Activated CD4-positive, alpha-beta T cell treated with anti-CD3 and anti-CD28 coated beads, Interleukin-2, amount 50 U/mL, for 4 hours (primary cell): ENCODE measurements at places on chromosomes 1 and 21.

- no peak for DNase-seq
Observed at GRCh38 chr1:115655306-115655663, 13.5 kb downstream of the VANGL1 start.

DNA sequence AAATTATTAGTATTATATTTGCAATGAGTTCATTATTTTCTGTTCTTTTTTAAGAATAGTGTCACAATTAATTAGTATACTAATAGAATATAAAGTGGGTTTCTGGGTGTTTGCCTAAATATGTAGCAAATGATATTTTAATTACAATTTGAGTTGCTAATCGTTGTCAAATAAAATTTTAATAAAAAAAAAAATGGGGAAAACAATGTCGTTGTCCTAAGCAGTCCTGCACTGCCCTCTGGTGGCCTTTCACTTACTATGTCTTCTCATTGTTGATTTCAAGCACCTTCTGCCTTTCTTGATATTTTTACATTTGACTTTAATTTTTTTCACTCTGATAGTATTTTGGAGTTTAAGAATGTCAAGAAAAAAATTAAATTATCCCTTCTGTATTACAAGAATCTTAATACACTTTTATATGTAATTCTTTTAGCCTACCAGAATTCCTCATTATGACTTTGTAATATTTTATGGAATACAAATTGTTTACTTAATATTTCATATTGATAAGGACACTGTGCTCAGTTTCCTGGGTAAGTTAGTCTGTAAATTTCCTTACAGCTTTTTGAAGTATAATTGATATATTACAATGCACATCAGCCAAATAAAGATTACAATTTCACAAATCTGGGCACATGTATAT, 104.5 kb upstream of the FMN2 start:
- DNase-seq = no peak

DNA sequence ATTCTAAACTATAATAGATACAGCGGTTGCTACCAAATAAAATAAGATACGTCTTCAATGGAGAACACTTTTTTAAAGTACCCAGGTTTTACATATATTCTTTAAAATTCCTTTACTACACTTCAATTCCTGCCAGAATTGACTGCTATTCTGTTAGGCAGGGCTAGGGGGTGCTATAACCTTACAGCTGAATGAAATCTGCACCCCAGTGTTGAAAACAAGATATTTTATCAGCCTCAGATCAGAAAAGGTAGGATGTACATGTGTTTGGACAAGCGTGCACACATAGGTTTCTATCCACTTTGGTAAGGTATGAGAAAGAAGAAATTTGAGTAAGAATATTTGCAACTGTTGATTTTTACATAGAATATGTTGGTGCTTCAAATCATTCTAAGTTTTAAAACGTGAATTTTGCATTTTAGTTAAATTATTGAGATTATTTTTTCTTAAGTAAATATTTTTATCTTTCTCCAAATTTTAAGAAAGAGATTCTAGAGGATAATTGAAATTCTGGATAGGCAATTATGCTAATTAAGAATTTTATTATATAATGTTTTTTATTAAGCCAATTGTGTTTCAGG, 490.8 kb upstream of the ADGRL4 start:
- DNase-seq = no peak

DNA sequence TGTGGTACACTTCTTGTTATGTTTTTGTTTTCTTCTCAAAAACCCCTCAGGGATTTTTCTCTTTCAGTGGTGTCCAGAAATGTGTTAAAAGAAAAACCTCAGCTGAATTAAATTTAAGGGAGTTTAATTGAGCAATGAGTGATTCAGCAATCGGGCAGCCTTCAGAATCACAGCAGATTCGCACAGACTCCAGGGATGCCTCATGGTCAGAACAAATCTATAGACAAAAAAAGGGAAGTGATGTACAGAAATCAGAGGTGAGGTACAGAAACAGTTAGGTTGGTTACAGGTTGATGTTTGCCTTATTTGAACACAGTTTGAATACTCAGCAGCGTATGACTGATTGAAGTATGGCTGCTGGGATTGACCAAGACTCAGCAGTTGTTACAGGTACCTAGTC, 86.2 kb downstream of the TLR5 start:
- DNase-seq = no peak

GRCh38 chr1:165898837-165899236, 71.4 kb downstream of the UCK2 start:
- DNase-seq = no peak

GRCh38 chr1:171397851-171398469, 84.0 kb downstream of the FMO4 start:
- no peak for DNase-seq

DNA sequence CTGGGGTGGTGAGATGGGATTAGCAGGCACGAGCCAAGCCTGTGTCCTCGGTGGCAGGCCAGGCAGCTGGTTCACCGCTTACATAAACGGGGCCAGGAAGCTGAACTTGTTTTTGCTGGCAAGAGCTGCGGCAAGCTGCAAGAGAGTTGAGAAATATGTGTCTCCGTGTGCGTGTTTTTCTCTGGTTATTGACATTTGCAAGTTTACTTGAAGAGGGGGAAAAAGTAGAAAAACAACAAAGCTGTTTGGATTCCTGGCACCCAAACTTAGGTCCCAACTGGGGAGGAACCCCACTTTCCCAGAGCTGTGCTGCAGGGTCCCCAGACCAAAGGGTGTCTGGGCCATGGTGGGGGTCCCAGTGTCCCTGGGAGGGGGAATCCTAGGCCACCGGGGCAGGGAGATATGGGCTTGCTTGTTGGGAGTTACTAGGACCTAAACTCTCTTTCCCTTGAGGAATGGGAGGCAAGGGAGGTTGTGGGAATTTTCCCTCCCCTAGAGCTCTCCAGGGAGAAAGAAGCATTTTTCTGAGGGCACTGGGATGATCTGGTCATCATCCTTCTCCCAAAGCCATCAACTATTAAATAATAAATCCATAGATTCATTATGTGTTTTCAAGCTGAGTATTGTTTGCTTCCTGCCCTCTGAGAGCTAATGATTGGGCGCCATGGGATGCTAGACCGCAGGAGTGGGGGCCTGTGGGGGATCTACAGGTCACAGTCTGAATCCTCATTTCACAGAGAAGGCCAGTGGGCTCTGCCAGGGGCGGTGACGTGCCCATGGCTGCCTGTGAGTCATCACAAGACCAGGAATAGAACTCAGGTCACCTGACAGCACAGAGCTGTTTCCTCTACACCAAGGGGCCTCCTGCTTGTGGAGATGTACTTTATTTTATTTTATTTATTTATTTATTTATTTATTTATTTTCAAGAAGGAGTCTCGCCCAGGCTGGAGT, 14.8 kb downstream of the IL6R start:
- peak; percentile 51 for DNase-seq

DNA sequence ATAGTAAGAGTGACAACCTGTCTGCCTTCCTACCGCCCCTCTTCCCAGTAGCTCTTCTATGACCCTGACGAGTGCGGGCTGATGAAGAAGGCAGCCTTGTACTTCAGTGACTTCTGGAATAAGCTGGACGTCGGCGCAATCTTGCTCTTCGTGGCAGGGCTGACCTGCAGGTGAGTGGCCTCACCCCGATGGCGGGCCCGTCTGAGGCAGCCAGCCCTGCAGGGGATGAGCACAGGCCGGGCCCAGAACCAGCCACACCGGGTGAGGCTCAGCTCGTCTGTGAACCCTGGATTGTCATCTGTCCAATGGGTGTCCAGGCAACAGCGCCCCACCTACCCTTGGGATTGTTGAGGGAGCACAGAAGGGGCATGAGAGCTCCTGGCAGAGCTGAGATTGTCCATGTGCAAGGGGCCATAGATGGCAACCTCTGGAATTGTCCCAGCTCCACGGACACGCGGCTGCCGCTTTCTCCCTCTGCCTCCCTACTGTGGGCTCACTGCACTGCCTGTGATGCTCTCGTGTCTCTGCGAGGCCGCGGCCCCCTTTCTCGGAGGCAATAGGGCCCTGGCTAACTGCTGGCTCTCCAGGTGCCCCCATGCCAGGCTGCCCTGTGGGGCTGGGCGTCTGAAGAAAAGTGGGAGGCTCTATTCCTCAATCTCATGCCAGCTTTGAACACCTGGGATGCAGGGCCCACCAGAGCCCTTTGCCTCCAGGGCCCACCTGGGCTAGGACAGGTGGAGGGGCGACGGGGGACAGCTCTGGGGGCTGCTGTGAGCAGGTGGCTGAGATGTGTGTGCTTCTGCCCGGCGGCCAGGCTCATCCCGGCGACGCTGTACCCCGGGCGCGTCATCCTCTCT, 50.0 kb upstream of the LRRC3 start:
- no peak for DNase-seq

GRCh38 chr1:60577029-60577428, 503.5 kb upstream of the C1orf87 start:
- DNase-seq = no peak

DNA sequence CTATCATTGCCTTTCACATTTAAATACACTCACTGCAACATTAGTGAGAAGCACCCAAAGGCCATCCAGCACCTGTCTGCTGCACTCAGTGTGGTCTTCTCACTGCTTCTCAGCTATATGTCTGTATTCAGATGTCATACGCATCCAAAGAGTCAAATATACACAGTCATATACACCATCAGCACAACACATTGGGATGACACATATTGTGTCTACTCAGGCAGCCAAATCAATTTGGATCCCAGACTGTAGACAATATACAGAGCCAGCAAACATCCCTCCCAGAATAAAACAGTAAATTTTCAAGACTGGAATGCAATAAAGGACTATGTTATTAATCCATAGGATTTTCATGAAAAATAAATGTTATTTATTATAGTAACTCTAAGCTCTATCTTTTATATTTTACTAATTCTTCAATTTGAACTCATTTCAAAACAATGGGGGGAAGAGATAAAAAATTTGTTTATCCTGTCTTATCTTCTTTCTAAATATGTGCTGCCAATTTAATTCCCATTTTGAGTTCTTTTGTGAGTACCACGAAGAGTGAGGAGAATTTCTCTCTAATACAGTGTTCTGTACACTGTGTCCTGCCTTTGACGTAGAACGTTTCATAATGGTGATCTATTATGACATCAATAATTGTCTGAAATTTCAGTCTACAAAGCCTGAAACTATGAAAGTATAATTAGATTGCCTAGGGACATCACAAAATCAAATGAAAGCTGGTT, 602.2 kb upstream of the CXADR start:
- no peak for DNase-seq

- DNase-seq = no peak
Observed at GRCh38 chr21:25925936-25926335, 191.2 kb downstream of the GABPA start.

GRCh38 chr1:170156594-170156993, 10.8 kb downstream of the NTMT2 start:
- no peak for DNase-seq

- DNase-seq = no peak
Observed at GRCh38 chr1:102799496-102799895, 308.8 kb downstream of the COL11A1 start.

DNA sequence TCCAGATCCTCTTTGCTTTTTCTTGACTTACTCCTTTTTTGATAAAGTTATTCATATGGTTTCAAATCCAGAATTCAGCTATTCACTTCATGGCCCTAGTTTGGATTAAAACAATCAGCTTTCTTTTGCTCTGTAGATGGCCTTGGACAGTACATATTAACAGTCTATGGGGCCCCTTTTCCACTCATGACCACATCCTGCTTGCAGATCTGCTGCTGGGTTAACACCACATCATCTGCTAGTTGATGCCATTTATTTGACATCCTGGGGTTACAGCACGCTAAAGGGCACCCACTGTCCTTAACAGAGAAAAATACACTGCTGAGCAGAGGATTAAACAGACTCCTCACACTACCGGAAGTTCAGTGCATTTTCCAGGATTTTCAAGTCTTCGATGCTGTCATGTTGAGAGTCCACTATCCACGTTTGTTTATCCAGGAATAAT, 941 bp upstream of the IFI16 start:
- peak; percentile 44 for DNase-seq

DNA sequence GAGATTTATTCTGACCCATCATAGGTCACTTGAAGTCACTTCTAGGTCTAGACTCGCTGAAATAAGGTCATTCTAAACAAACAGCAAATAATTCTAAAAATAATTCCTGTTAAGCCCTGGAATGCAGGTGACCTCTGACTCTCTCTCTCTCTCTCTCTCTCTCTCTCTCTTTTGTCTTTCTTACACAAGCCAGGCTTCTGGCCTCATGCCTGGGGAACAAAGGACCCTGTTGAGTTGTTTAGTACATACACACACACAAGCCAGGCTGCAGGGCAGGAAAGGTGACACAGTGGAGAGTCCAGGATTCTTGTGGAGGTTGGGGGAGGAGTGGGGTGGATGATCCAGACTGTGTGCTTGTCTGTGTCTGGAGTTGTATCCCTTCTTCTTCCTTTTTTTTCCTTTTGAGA, 4.0 kb upstream of the MEX3A start:
- DNase-seq = no peak

GRCh38 chr1:60225486-60225885, 151.9 kb upstream of the C1orf87 start:
- no peak for DNase-seq

GRCh38 chr1:101945884-101946283, 50.8 kb downstream of the OLFM3 start:
- no peak for DNase-seq

- no peak for DNase-seq
Observed at GRCh38 chr1:52665006-52665941, 32.3 kb downstream of the SHISAL2A start.

DNA sequence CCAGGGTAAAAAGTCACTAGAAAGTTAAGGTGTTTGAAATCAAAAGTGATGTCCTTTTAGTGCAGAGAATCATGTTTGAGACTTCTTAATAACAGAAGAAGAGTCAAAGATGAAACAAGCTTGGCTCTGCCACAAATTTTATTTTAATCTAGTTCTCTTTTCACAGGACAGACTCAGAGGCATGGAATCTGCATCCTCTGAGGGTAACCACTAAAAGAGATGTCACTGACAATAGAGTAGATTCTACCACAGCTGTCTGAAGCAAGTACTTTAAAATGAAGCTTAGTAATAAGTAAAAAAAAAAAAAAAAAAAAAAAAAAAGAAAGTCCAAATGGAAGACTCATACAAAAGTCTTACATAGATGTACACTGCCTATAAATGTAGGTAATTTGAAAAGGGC, 519.7 kb upstream of the PRMT6 start:
- DNase-seq = no peak

DNA sequence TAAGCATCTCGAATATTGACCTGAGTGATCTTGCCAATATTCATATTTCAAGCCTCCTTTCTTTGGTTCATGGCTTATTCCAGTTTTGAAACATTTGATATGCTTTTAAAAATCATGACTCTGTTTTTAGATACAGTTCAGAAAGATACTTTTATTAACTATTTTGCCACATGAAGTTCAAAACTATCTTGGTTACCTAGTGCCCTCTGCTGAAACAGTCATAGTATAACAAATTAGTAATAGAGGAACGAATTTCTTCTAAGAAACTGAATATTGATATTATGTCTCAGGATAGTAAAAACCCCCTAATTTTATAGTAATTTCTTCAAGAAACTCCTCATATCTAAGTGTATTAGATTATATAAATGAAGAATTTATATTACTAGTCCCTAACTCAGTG, 52.6 kb upstream of the RC3H1 start:
- DNase-seq = no peak

GRCh38 chr1:71786218-71786617, 496.1 kb downstream of the NEGR1 start:
- no peak for DNase-seq

GRCh38 chr1:234256359-234256758, 116.9 kb upstream of the COA6 start:
- DNase-seq = no peak
